ENCODE measurements at places on chromosomes 2 and 18. TPM values are rescaled to one million over a fixed set of nuclear protein-coding genes. Genes with fewer than 3 reads are reported as not detected.

The DBI gene
- total RNA-seq: 143 TPM

The EHD3 gene
- total RNA-seq: 0.60 TPM

The TBR1 gene
- not detected for total RNA-seq

The G6PC2 gene
- not detected for total RNA-seq

The VAMP5 gene
- 29.4 TPM for total RNA-seq

The SLC5A7 gene
- not detected for total RNA-seq

The RAB3GAP1 gene
- total RNA-seq: 25.6 TPM

The ARHGAP28 gene
- not detected for total RNA-seq

The TMEM182 gene
- total RNA-seq: 4.4 TPM

The AMER3 gene
- total RNA-seq: not detected

The ANKRD30BL gene
- total RNA-seq: not detected

The ATP8B1 gene
- total RNA-seq: 0.18 TPM

The GPR45 gene
- not detected for total RNA-seq

The IL1F10 gene
- not detected for total RNA-seq

The ARHGAP15 gene
- 72.8 TPM for total RNA-seq

The SMAD7 gene
- 17.4 TPM for total RNA-seq

The FAM237A gene
- total RNA-seq: not detected

The MC2R gene
- not detected for total RNA-seq

The NOSTRIN gene
- total RNA-seq: not detected

The MARCO gene
- total RNA-seq: not detected

The TLX2 gene
- 0.16 TPM for total RNA-seq
